HFF-Myc (cell line): ENCODE measurements at places on chromosomes 4 and X.

DNA sequence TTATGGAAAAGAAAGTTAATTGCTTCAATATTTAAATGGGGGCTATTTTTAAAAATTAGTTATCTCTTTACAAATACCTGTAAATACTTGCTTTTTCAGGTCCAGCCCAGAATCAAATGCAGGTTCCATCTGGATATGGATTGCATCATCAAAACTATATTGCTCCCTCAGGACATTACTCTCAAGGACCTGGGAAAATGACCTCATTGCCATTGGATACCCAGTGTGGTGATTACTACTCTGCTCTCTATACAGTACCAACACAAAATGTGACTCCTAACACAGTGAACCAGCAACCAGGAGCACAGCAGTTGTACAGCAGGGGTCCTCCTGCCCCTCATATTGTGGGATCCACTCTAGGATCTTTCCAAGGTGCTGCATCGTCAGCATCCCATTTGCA lies 29.2 kb downstream of the SEC24B start:
- no peak for DNase-seq

DNA sequence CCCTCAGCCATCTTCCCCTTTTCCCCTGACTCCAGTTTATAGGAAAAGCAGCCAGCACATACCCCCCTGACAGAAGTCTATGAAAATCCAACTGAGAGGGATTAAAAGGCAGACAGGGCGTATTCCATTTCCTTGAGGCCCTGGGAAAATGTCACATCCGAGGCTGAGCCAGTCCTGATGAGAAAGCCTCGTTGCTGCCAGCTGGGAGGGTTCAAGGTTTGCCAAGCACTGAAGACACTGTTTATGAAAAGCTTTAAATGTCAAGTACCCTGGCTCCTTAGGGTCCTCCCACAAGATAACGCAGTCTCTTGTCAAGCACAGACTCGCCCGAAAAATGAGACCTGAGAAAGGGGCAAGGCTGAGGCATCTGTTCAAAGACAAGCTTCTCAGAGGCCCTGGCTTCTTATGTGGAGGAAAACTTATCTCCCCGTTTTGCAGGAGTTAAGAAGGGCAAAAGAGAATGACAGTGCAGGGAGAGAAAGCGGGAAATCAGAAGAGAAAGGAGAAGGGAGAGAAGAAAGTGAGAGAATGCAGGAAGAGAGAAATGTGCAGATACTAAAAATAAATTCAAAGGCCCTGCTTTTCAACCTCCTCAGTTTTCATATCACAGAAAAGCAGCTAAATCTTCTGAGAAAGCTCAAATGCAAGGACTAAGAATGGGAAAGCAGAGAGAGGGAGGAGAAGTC lies 44.7 kb downstream of the SCD5 start:
- no peak for DNase-seq

DNA sequence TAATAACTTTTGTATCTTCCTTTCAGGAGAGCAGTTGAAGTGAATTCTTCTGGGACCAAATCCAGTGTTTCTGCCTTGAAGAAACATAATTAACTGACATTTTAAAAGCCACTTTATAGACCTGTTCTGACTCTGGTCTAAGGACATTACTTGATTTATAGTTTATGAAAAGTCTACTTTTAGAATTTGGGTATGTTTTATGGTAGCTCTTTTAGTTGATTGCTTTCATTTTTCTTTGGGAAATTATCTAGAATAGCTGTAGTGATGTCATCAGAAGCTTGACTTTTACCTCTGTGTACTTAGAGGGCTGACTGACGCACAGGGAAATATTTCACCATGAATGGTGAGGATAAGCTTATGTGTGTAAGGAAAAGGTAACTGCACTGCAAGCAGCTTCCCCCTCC lies 131.8 kb upstream of the LIMCH1 start:
- DNase-seq = no peak

DNA sequence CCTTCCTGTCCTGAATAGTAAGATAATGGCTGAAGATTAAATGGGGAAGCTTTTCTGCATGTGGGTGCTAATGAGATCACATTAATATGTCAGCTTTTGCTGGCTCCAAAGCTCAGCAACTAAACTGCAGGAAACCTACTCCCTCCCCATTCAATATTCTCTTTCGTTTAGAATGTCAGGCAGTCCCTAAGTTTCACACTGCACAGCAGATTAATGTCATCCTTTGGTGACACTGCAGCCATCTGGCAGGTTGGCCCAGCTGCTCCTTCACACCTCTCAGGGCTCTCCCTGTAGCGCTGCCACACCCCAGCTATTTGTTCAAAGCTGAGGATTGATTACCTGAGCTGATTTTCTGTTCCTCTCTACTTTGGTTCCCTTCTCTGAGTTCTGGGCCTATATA lies 110.5 kb downstream of the KDR start:
- DNase-seq = no peak

DNA sequence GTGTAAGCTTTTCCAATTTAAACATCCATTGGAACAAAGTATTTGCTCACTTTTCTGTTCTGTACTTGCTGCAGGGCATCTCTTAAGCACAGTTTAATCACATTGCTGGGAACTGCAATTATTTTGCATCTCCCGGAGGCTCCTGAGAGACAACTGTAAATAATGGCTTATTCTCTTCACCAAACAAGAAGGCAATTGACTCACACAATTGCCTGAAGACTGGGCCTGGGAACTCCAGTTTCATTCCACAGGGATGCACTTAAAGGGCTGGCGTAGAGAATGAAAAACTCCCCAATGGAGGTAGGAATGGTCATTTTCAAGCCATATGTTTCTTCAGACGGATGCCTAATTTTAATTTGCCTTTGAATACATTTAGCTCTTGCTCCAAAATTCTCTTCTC lies 29.5 kb downstream of the TFDP3 start:
- DNase-seq = no peak

GRCh38 chr4:130591091-130591490 lies 1495.1 kb downstream of the C4orf33 start:
- no peak for DNase-seq
